ENCODE measurements at places on chromosomes 16 and 17.

DNA sequence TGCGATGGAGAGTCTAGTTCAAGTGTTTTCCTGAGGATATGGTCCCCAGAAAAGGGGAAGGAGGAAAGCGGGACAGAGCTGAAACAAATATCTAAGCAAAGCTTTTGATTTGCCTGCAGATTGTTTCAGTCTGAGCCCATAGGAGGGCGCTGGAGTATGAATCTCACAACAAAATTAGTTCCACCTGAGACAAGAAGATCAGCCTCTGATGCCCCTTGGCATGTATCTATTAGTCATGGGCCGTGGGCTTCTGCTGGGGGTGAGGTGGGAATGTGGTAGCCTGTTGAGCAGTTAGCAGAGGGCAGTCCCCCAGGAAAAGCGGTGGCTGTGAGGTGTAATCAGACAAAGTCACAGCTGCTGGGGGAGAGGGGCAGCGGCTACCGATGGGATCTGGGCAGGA is 446.9 kb downstream of the CA10 start:
- no peak for DNase-seq

GRCh38 chr16:79602628-79603014 is 2.1 kb upstream of the MAF start:
- no peak for DNase-seq

GRCh38 chr17:290626-291025 is 62.0 kb downstream of the RPH3AL start:
- DNase-seq: peak; percentile 3

- no peak for DNase-seq
Observed at GRCh38 chr16:55100100-55100499, 169.4 kb downstream of the IRX5 start.

- no peak for DNase-seq
Observed at GRCh38 chr17:40915721-40916256, 21.7 kb downstream of the KRT23 start.

GRCh38 chr16:66489818-66490217 is 60.1 kb downstream of the TK2 start:
- DNase-seq: no peak

GRCh38 chr16:75497558-75497957 is 2.3 kb upstream of the CHST6 start:
- no peak for DNase-seq

- no peak for DNase-seq
Observed at GRCh38 chr17:79951361-79952264, 84.1 kb downstream of the TBC1D16 start.

GRCh38 chr17:39848600-39848999 is 15.5 kb downstream of the IKZF3 start:
- DNase-seq: no peak

DNA sequence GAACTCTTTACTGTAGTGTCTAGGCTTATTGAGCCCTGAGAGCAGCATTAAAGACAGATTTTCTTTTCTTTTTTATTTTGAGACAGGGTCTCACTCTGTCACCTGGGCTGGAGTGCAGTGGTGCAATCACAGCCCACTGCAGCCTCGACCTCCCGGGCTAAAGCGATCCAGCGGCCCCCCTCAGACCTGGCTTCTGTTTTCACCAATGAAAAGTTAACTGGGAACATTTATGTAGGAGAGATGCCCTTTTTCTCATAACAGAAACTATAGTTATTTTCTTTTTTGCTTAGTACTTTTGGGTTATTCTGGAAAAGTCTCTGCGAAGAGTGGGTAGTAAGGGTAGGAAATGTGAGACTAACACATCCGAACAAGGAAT is 1.5 kb downstream of the MAP1LC3B start:
- DNase-seq: no peak

DNA sequence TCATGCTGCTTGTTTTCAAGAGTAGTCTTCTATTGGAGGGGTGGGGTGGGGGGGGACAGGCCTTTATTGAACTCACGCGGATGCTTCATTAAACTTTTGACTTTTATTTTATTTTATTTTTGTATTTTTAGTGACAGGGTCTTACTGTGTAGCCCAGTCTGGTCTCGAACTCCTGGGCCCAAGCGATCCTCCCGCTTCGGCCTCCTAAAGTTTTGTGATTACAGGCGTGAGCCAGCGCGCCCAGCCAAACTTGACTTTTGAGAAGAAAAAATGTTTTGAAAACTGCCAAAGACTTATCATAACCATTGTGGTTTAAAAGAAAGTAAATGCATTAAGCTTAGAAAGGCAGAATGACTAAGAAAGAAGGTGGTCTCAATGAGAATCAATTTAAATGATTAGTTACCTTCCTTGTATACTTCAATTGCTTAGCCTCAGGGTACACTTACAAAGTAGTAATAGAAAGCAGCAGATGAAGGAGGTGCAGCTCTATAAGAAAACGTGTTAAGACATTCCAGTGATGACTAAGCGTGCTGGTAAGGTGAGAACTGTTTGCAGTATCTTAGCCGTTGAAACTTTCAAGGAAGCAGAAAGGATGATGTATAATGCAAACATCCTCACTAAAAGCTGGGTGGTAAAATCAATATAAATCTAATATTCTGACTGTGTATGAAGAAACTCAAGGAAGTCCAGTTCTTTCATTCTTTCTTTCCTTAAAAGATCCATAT is 1.2 kb downstream of the AP2B1 start:
- no peak for DNase-seq

DNA sequence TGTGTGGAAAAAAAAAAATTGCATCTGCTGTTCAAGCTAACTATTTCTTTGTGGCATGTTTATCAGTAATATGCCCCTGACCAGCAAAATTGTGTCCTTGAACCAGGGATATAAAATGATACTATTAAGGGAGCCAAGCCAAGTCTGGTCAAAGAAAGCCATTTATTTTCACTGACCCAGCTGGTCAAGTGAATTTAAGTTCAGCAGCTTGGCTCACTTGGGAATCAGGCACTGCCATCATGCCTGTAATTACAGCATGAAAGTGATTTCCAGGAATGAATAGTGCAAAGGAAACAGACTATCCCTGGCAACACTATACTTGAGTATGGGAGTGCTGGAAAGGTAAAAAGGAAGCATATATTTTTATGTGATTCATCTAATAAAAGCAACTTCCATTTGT is 934.6 kb upstream of the CDH8 start:
- no peak for DNase-seq
